Stimulated activated CD4-positive, alpha-beta T cell treated with anti-CD3 and anti-CD28 coated beads, Interleukin-15, amount 100 ng/mL, for 1 hour (primary cell): ENCODE measurements at places on chromosomes 3 and 15.

GRCh38 chr3:73536336-73536895, 88.3 kb downstream of the PDZRN3 start:
- no peak for DNase-seq

- DNase-seq, result no peak
These were observed 115.9 kb downstream of the CBLB start for GRCh38 chr3:105752791-105753415.

GRCh38 chr3:136186846-136187245, 9.3 kb downstream of the MSL2 start:
- DNase-seq, result no peak

DNA sequence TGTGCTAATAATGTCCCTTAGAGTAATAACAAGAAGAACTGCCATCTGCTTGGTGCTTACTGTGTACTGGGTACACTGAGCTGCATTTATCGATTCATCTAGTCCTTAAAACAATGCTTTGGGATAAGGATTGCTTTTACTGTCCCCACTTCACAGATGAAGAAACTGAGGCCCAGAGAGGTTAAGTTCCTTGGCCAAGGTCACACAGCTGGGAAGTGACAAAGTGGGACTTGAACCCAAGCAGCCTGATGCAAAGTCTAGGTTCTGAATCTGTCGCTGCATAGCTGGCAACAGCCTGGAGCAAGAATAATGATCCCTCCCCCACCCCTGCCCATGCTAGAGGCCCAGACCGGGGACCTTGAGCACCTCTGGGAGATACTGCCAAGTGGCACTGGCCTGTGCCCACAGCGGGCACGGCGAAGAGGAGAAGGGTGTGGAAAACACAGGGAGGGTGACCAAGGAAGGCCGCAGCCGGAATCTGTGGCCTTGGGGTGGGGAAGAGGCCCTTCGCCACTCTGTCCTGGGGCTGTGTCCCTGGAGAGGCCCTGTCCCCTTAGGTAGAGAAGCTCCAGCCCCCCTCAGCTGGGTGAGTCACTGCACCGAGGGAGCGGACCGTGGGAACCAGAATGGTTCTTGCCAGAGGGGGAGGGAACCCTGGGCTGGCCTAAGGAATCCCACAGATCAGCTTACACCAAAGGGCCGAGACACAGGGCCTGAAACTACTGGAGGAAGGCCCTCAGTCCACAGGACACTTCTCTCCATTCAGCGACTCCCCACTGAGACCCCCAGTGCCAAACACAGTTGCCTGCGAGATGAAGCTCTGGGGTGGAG, 3.5 kb downstream of the PLXND1 start:
- no peak for DNase-seq

DNA sequence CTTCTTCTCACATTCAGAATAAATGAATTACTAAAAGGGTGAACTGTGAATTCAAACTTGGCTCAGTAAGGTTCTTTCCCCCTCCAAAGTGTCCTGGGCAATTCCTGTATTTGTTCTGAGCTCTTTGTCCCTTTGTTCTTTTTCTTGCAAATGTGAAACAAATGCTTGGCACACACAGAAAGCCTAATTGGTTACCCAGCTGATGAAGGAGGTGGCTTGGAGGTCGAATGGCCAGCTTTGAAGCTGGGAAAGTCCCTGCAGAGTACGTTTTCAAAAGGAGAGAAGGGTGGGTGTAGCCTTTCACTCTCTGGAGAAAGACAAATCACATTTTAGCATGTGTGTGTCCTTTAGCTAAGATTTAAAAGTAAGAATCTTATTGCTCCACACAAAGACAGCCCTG, 154.4 kb downstream of the PEX5L start:
- DNase-seq, result no peak

DNA sequence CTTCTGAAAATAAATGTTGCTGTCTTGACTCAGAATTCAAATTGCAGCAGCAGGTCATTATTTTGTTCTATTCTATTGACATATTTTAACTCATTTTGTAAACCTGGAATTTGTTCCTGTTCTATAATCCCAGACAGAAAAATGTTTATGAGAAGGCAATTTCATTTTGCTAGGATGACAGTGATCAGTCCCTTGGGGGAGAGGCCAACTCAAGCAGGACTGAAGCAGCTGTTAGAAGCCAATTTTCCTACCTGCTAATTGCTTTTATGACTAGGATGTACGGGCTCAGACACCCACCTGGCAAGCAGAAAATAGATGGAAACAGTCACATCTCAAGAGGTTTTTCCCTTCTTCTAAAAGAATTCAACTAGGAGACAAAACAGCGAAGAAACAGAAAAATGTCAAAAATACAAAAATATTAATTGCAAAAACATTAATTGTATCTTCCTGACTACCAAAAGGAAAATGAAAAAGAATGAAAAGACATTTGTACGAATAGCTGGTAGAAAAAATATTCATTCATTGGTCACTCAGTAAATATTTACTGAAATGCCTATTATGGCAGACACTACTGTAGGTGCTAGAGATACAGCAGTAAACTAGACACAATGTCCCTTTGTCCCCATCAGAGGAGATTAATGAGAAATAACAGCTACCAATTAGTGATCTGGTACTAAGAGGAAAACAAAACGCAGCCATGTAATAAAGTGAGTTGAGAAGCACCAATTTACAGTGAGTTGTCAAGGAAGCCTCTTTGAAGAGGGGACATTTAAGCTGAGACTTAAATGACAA, 73.5 kb downstream of the PEAK1 start:
- no peak for DNase-seq

GRCh38 chr3:170437696-170438407, 19.2 kb downstream of the CLDN11 start:
- no peak for DNase-seq

- no peak for DNase-seq
These were observed 32.1 kb upstream of the DENND4A start for GRCh38 chr15:65824031-65824743.

- DNase-seq, result no peak
These were observed 236.9 kb upstream of the KBTBD8 start for GRCh38 chr3:66761093-66761780.

DNA sequence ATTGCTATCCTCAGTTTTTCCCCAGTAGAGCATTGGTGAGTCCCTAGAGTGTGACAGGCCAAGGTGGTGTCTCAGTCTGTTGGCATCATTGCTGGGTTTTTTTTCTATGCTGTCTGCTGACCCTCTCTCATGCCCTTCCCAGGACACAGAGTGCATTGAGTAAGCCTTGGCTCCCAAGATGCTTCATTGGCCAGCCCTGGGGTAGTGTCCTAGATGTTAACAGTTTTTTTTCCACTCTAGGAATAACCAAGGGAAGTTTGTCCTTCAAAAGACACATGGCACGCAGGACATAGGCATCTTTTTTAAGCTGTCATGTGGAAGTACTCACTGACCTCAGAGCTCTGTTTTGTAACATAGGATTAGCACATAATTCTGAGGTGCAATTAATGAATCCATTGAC, 19.5 kb downstream of the ADAMTSL3 start:
- no peak for DNase-seq

DNA sequence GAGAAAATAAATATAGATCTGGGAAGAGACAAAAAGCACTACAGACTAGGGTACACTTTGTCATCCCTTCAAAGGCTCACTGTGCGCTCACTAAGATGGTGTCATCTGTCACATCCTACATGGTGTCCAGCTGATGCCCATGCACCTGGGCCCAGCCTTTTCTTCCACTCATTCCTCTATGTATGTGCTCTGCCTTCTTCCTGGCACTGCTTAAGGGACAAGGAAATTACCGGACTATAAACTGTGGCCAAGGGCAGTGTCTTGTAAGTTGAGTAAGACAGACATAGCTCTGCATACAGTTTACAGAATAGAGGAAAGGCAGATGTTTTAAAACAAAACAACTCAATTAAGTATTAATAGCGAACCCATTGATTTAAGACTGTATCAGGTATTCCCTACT, 52.9 kb downstream of the ARHGAP31 start:
- DNase-seq, result no peak

DNA sequence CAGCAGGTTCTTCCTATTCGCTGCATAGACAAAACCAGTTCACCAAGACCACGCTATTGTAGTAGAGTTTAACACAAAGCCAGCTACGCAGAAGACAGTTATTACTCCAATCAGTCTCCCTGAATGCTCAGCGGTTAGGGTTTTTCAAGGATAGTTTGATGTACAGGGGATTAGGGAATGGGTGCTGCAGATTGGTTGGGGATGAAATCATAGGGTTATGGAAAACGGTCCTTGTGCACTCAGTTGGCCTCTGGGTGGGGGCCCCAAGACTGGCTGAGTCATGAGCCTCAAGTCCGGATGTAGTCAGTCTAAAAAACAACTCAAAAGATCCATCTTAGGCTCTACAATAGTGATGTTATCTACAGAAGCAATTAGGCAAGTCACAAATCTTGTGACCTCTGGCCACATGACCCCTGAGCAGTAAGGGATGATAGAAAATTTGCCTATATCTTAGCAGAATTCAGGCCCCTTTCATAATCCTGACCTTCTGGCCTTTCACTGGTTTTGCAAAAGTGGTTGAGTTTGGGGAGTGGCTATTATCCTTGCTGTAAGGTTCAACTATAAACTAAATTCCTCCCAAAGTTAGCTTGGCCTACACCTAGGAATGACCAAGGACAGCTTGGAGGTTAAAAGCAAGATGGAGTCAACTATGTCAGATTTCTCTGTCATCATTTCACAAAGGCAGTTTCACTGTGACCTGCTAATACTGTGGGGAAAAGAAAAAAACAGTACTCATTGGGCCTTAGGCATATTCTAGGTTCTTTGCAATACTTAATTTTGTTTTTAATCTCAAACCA, 57.7 kb downstream of the LIPC start:
- DNase-seq, result no peak

GRCh38 chr3:38738630-38739395, 77.2 kb downstream of the SCN10A start:
- DNase-seq, result no peak
